ENCODE measurements at places on chromosomes 11 and 22. TPM values are rescaled to one million over a fixed set of nuclear protein-coding genes. Genes with fewer than 3 reads are reported as not detected.

The CCDC87 gene
- total RNA-seq = 0.21 TPM

The RAB39A gene
- 0.07 TPM for total RNA-seq

The GATD1 gene
- 37.5 TPM for total RNA-seq

The LRRC4C gene
- total RNA-seq = not detected

The FGF19 gene
- total RNA-seq = not detected
